Activated CD4-positive, CD25-positive, alpha-beta regulatory T cell treated with anti-CD3 and anti-CD28 coated beads, Interleukin-2, amount 50 U/mL, for 24 hours (primary cell): ENCODE measurements at places on chromosomes 7 and 10.

DNA sequence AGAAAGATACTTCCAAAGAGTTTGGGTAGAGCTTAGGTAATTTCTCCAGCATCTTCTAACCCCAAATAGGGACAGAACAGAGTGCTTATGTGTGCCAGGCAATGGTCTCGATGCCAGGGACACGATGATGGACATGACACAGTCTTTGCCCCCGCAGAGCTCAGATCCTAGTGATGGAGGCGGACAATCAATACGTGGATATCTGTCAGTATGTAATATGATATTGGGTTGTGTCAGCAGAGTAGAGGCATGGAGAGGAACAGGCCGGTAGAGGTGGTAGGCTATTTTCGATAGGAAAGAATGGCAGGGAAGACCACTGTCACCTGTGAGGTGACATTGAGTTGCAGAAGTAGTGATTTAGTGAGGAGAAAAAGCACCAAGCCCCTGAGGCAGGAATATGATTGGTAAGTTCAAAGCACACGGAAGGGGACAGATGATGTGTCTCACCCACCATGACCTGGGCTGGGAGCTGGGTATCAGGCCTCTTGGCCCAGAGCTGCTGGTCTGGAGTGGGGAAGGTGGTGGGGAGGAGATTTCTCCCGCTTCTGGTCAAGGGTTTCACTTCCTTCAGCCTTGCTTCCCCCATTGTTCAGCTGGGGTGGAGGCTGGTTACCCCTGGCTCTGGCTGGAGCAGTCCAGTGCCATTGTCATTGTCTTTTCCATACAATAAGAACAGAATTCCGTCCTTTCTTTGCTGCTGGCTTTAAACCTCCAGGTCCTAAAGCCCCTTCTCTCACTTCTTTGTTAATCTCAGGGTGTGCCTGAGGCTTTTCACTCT is 36.0 kb upstream of the SRGN start:
- ATAC-seq = no peak

DNA sequence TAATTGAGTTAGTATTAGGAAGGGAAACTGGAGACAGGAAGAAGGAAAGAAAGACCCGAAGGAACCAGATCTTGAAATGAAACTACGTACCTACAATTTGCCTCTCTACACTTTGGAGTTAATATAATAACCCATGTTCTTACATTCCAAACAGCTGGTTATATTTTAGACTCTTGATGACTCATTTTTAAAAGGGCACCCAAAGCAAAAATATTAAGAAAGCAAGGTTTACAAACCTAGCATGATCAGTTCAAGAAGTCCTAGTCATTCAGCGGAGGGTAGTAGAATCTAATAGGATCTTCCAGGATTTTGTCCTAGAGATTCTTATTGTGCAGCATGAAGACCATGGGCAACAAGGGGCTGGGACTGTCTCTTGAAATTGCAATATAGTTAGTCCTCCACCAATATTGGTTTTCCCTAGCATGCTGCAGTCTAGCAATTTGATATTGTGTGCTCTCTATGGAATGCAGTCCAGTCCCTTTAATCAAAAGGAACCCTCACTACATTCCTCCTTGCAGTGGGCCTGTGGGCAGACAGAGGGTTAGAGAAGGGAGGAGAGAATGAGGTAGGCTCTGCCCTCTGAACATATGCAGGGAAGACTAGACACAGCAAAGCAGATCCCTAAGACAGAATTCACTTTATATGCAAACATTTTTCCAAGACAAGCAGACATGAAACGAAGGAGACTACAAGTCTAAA is 230.3 kb downstream of the INHBA start:
- no peak for ATAC-seq

DNA sequence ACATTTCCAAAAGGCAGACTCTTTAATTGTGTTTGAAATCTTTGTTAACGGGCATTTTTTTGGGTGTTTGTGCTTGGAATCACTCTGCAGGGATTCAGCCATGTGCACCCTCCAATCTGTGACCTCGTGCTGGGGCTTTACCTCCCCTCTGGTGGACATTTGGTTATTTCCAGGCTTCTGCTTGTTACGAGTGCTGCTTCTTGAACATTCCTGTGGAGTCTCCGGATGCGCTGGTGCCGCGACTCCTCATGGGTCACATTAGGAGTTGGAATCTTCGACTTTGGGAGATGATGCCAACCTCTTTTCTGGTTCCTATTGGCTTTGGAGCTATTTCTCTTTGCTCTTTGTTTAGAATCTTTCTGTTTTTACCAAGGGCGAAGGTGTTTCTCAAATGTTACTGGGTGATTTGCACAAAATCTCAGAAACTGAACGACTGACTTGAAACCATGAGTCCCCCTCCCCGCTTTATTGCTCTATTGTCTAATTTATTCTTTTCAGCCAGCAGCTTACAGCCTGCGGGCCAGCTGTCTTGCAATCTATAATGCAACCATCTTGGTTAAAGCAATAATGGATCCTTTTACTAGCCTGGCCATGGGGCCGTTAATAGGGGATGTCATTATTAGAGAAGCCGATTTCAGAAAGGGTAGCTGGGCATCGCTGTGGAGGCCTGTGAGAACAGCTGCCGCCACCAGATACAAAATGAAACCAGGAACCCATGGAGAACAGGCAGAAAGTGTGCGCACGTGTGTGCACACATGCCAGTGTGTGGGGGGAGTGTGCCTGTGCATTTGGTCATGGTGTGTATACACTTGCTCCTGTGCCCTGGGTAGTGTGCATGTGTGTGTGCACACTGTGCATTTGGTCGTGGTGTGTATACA is 9.9 kb upstream of the DPYSL4 start:
- no peak for ATAC-seq

GRCh38 chr10:47260505-47261111 is 39.4 kb upstream of the GDF10 start:
- no peak for ATAC-seq

- no peak for ATAC-seq
These were observed 3.1 kb downstream of the PALS2 start for GRCh38 chr7:24576171-24577025.

GRCh38 chr7:38773430-38773829 is 135.6 kb downstream of the VPS41 start:
- no peak for ATAC-seq

DNA sequence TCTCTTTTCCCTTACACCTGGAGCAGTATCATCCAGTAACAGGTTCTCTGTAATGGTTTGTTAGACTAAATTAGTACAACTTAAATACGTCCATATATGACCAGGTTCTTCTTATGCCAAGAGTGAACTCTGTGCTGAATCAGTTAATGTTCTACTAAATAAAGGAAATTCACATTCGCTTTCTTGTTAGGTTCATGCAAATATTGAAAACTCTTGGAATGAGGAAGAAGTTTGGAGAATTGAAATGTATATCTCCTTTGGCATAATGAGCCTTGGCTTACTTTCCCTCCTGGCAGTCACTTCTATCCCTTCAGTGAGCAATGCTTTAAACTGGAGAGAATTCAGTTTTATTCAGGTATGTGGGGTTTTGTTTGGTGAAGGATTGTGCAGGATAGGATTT is 15.3 kb upstream of the CFAP69 start:
- ATAC-seq = no peak

DNA sequence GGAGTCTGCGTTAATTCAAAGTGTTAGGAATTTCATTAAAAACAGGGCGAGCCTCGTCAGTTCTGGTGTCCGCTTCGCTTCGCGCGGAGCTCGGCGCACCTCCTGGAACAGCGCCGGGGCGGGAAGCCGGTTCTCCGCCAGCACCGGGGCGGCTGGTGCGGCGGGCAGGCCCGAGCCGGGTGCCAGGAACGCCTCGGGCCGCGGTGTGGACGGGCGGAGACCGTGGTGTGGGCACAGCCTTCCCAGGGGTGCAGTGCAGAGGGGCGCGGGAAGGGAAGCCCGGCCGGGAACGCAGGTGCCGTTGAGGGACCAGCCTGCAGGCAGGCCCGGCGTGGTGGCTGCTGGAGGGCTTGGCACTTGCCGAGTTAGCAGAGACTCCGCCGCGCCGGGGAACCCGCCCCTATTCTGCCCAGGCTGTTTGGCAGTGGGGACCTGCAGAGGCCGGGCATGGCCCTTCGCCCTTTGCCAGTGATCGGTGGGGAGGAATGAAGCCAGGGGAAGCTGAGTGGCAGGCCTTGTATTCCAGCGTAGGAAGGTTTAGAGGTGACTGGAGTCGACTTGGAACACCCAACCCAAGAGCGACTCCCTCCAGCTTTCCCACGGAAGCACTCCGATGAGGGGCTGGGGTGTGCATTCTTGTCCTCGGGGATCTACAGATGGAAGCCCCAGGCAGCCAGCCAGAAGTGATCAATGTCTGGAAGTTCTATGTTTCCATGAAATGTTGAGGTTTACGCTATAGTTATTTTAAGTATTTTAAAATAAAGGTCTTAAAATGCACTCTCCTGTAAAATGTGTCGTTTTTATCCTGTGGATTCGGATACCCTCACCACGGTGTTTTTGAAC is 945 bp upstream of the RHEB start:
- ATAC-seq = no peak

GRCh38 chr7:108165723-108166122 is 35.6 kb upstream of the LAMB4 start:
- ATAC-seq = no peak

GRCh38 chr10:113148901-113149300 is 198.9 kb downstream of the TCF7L2 start:
- no peak for ATAC-seq

GRCh38 chr10:105743343-105744056 is 1102.4 kb downstream of the SORCS3 start:
- no peak for ATAC-seq

GRCh38 chr7:907158-907980 is 31.0 kb downstream of the GET4 start:
- ATAC-seq = no peak

DNA sequence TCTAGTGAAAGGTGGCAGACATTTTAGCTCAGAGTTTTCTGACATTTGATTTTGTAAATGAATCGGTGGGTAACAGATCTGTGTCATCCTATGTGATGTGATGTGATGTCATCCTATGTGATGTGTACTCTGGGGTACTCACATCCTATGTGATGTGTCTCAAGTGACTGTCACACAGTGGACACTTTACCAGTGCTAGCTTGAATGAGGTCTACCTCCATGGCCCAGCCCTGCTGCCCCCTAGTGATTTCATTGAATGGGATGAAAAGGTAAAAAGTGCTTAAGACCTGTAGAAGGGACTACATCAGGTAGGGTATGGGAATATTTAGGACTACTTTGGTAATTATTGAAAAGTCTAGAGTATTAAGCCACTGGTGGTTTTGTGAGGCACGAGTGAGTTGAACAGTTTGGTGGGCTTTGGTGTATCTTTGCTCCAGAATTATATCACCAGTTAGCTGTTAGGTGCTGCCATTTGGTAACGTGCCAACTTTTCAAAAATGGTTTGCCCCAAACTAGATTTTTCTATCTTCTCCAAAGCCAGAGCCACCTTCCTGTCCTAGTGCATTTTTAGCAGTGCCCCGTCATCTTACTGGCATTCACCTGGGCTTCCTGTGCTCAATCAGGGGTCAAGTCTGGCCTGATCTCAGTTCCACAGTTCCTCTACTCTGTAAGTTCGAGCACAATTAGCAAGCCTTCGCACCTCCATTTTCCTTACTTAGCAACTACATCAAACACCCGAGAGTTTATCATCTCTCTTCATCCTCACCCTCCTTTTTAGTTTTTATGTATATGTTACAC is 9.7 kb downstream of the EIF4H start:
- peak; percentile 98 for ATAC-seq

DNA sequence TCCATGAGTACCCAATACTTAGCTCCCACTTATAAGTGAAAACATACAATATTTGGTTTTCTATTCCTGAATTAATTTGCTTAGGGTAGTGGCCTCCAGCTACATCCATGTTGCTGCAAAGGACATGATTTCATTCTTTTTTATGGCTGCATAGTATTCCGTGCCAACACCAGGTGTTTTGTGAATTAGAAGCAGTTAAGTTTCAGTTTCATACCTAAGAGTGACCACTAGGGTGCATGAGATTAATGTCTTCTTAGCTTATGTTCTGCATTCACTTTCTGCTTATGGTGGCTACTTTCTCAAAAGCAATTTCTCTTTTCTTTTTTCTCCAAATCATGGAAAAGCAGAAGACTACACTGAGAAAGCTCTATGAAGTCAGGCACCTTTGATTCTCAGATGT is 65.1 kb upstream of the VSTM2A start:
- no peak for ATAC-seq

GRCh38 chr7:35725280-35725680 is 30.3 kb upstream of the HERPUD2 start:
- no peak for ATAC-seq

GRCh38 chr7:18831943-18832342 is 285.5 kb downstream of the TWIST1 start:
- ATAC-seq = no peak

- peak; percentile 38 for ATAC-seq
These were observed 96.4 kb downstream of the FAS start for GRCh38 chr10:89086801-89087521.

- no peak for ATAC-seq
These were observed 43.8 kb upstream of the ARID5B start for GRCh38 chr10:61857746-61858145.

- no peak for ATAC-seq
These were observed 18.7 kb downstream of the SEC24C start for GRCh38 chr10:73762915-73763314.

- no peak for ATAC-seq
These were observed 202.5 kb upstream of the SHH start for GRCh38 chr7:156014808-156015207.

DNA sequence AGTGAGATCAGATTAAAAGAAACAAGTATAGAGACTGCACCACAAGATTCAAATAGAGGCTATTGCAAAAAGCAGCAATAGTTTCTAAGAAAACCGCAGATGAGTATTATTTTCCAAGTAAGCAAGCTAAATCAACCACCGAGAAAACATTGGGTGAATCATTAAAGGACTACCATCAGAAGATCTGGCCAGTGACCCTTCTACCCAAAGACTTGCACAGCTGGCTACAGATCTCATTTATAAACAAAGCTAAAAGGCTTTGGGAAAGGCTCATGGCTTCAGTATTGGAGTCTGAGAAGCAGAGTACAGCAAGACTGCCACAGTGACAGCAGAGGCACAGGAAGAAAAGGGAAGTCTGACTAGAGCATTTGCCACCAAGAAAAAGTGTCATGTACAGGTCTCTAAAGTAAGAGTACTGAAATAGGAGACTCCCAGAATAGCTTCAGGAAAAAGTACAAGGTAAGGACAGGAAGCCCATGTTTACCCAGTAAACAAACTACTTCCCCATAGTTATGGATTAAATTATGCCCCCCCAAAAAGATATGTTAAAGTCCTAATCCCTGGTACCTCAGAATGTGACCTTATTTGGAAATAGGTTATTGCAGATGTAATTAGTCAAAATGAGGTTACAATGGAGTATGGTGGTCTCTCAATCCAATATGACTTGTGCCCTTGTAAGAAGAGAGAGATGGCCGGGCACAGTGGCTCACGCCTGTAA is 19.0 kb downstream of the STEAP1 start:
- ATAC-seq = no peak

GRCh38 chr10:804787-805619 is 115.5 kb upstream of the DIP2C start:
- no peak for ATAC-seq

- ATAC-seq = no peak
These were observed 18.4 kb downstream of the TMEM176A start for GRCh38 chr7:150818971-150819370.
